ENCODE measurements at places on chromosomes 13 and 19.

DNA sequence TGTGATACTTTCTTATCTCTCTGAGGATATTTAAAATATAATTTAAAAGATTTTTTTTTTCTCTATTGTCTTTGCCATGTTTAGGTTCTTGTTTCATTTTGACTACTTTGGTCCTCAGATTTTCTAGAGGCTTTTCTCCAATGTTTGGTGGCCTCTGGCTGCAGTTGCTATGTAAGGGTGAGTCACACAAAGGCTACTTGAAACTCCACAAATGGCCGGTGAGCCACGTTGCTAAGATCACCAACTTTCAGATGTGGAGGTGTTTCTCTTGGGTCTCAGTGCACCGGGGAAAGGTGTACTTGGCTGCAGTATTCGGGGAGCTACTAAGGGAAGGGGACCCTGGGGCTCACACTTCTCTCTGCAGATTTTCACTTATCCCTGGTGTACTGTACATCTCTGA lies 248.1 kb downstream of the HS6ST3 start:
- no peak for DNase-seq

DNA sequence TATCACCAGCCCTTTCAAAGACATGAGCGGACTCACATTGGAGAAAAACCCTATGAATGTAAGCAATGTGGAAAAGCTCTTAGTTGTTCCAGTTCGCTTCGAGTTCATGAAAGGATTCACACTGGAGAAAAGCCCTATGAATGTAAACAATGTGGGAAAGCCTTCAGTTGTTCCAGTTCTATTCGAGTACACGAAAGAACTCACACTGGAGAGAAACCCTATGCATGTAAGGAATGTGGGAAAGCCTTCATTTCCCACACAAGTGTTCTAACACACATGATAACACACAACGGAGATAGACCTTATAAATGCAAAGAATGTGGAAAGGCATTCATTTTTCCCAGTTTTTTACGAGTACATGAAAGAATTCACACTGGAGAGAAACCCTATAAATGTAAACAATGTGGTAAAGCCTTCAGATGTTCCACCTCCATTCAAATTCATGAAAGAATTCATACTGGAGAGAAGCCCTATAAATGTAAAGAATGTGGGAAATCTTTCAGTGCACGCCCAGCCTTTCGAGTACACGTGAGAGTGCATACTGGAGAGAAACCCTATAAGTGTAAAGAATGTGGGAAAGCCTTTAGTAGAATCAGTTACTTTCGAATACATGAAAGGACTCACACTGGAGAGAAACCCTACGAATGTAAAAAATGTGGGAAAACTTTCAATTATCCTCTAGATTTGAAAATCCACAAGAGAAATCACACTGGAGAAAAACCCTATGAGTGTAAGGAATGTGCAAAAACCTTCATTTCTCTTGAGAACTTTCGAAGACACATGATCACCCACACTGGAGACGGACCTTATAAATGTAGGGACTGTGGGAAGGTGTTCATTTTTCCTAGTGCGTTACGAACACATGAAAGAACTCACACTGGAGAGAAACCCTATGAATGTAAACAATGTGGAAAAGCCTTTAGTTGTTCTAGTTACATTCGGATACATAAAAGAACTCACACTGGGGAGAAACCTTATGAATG lies 17.6 kb downstream of the ZNF791 start:
- DNase-seq, result no peak

GRCh38 chr19:38710928-38711725 lies 33.1 kb downstream of the CAPN12 start:
- no peak for DNase-seq

DNA sequence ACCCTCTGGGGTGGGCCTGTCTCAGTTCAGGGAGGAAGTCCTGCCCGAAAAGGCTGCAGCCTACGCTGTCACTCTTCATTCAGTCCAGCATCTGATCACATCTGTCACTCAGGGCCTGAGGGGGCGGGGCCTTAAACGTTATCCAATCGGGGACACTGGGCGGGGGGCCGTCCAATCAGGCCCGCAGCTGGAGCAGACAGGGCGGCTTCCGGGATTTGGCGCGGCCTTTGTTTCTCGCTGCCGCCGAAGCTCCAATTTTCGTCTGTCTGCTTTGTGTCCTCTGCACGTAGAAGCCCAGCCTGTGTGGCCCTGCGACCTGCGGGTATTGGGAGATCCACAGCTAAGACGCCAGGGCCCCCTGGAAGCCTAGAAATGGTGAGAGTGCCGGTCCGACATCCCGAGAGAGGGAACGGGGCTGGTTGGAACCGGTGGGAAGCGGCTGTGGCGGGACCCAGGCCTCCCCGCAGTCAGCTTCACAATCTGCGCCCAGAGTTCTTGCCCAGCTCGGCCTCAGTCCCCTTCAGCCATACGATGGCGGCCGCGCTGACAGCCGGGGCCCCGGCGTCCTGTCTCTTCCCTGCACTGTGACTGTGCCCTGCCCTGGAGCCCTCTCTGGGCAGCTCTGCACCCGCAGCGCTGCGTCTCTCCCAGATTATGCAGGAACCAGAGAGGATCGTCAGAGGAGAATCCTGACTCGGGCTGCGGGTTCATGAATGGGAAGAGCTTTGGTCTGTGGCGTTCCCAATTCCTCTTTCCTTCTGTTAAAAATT lies at the start of gene ZNF730:
Gene ZNF730 (plus strand): TSS at position 224 of the 770 bp plus-strand sequence. CDS start 149 bp downstream, at position 373.
- no peak for DNase-seq

GRCh38 chr19:47228168-47228936 lies 2.6 kb downstream of the BBC3 start:
- DNase-seq, result peak; percentile 45

GRCh38 chr13:98937911-98938381 lies 39.9 kb downstream of the DOCK9 start:
- no peak for DNase-seq

DNA sequence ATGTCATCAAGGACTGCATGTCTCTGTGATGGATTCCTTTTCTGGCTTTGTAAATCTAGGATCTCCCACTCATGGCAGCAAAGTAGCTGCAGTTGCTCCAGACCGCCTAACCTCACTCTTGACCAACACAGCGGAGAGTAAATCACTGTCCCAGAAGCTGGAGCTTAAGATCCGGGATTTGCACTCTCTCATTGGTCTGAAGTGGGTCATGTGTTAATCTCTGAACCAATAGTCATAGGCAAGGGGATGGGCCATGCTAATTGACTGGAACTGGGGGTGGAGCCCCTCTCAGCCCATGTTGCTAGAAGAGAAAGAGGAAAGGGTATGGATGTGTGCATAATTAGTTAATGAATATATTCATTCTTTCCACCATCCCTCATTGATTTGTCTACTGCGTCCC lies 34.0 kb downstream of the VAV1 start:
- DNase-seq, result no peak

GRCh38 chr19:18785179-18786124 lies 5.7 kb downstream of the COMP start:
- peak; percentile 52 for DNase-seq

DNA sequence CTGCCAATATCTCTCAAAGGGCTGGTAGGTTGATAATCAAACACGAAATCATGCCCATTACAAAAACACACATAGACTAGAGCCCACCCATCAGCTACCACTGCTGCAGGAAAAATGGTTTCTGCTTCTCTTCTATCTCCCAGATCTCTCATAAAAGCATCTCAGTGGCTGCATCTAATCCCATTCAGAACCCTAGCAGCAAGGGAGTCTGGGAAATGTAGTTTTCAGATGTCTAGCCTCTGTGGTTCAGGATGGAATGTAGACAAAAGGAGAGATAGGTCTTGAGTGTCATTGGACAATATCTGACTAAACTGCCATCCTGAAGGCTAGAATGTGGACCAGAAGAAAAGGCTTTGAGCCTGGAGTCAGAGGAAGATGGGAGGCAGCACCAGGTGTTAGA lies 32.1 kb downstream of the RDH8 start:
- DNase-seq, result no peak

DNA sequence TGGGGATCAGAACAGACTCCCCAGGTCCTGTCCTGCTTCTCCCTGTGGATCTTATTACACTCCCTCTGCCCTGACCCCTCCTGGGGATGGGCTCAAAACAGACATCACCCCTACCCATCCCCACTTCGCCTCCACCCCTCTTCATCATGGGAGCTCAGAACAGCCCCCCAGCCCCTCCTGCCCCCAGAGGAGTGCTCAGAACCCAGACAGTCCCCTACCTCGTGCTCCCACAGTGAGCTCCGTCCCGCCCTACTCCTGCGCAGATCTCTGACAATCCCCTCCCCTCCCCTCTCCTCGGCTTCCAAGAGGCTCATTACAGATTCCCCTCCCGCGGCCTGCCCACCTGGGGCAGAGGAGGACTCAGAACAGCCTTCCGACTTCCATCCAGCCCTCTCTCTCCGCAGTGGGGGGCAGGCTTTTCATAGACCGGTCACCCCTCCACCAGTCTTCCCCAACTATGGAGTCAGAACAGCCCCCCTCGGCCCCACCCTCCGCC lies 6.1 kb downstream of the NXNL1 start:
- no peak for DNase-seq

DNA sequence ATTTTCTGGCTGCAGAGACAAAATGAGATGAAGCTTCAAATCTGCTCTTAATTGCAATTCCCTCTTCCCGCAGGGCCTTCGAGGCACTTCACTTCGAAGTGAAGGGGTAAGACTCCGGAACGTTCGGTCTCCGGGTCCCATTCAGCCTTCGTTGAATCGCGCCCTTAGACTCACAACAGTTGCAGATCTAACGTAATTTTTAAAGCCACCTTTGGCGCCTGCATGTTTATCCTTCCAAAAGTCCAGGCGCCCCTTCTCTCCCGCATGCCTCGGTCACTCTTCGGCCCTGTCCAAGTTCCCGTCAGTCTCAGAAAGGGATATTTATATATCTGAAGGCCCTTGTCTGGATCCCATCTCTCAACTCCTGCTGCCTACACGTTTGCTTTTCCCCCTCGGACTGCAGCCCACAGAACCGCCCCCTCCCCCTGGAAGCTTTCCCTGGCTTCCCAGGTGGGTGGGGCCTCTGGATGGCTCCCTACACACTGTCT lies 915 bp upstream of the KCTD12 start:
- DNase-seq, result no peak

GRCh38 chr19:32317086-32317485 lies 28.3 kb upstream of the ZNF507 start:
- DNase-seq, result no peak

DNA sequence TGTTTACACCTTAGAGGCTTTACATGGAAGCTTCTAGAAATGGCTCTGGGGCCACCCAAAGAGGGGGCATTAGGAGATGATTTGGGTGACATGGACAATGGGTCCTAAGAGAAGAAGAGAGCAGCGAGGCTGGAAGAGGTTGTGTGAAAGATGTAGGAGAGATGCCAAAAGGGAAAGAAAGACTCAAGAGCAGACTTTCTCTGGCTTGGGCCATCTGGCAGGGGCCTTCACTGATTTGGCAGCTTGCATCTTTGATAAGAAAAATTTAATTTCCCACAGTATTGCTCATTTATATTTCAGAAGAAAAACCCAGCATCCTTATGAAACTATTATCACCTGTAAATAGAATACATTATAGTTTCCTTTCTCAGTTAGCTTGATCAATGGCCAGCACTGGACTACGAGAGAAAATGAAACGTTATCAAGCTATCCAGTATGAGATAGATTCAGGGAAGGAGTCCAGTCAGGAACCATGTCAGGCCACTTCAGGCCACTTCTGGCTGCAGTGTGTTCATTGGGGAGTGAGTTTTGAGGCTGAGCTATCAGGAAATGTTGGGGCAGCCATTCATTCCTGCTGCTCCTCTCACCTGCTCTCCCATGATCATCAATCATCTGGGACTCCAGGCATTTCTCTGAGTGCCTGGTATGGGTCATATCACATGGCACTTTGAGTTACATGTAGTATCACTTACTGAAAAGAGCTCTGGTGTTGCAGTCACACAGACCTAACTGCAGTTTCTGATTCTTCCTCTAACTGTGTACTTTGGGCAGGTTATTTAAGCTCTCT lies 10.3 kb downstream of the SCEL start:
- no peak for DNase-seq

GRCh38 chr13:88000787-88001186 lies 329.6 kb downstream of the SLITRK5 start:
- no peak for DNase-seq

- DNase-seq, result no peak
Measured at GRCh38 chr13:76680112-76680511, 206.1 kb downstream of the KCTD12 start.

DNA sequence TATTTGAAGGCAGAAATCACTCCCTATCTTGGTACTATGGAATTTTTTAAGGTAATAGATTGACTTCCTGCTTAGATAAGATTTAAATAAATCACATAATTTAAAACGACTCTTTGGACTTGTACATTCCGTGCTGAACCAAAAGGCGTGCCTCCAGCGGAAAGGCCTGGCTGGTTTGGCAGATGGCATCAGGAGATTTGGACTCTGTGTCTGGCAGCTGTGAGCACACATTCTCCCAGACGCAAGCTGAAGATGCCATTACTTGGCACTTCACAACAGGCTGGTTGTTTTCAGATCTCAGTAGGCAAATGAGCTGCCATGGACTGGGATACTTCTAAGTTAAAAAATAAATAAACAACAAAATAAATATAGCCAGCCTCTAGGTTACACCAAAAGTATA lies 104.5 kb upstream of the SLC15A1 start:
- no peak for DNase-seq

GRCh38 chr19:54439174-54439851 lies 9.7 kb upstream of the LENG8 start:
- DNase-seq, result no peak

- DNase-seq, result peak; percentile 79
Measured at GRCh38 chr19:44800461-44800860, 8.4 kb upstream of the BCAM start.

DNA sequence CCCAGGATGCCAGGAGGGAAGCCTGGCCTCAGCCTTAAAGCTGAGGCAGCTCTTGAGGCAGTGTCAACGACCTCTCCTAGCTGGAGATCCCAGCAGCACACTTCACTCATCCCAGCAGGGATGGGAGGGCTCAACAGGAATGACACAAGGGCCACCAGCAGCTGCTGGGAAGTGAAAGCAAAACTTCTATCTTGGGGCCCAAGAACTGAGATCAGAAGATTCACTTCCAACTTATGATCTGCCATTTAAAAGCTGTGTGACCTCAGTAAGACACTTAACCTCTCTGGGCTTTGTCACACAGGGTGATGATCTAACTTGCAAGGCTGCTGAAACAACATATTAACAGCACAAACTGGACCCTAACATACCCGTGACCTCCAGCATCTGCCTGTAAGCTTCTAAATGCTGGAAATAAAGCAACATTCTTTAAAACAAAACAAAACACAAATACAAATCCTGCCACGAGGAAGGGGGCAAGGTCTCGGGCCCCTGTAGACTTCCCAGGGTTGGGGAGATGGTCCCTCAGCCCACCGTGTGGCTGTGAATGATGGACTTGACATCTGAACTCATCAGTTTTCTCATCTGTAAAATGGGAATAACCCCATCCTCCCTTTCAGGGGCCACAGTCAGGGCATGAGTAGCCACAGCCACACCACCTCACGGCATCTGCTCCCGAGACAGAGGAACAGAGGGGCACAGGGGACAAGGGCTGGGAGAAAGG lies 22.7 kb downstream of the ELL start:
- no peak for DNase-seq

All from activated naive CD4-positive, alpha-beta T cell (primary cell).